NCI-H1048 (cell line): ENCODE measurements at places on chromosomes 6 and 20.

DNA sequence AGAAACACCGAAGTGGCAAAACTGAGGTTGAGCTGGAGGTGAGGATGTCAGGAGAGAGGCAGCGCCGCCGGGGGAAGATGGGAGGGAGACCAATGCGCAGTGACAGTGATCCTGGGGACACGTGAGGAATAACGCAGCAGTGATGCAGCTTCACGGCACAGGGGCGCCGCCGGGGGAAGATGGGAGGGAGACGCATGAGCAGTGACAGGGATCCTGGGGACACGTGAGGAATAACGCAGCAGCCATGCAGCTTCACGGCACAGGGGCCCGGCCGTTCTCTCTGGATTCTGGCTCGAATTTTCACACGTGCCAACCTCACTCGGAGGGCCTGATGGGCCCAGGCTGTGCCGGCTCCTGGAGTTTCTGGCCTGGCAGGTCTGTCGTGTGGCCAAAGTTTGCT is 94.7 kb downstream of the SMOC2 start:
- DNase-seq: no peak

- no peak for DNase-seq
Observed at GRCh38 chr6:152356662-152357061, 280.5 kb downstream of the SYNE1 start.

DNA sequence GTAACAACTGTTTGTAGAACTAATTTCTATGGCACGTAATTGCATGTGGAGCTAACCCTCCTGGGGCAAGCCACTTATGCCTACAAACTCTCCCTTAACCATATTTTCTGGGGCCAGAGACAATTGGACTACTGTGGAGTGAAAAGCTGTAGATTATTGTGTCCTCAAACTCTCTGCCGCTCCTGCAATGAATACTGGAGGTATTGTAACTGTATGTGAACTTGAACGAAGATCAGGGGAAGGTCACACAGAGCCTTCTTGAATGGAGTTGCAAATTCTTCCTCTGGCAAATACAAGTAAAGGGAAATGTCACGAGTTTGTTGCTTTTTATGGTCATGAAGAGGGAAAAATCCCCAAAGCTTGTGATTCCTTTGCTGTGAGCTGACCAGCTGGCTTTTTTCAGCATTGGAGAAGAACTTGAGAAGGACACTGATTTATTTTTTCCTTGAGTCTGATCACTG is 18.2 kb downstream of the AKAP12 start:
- no peak for DNase-seq

DNA sequence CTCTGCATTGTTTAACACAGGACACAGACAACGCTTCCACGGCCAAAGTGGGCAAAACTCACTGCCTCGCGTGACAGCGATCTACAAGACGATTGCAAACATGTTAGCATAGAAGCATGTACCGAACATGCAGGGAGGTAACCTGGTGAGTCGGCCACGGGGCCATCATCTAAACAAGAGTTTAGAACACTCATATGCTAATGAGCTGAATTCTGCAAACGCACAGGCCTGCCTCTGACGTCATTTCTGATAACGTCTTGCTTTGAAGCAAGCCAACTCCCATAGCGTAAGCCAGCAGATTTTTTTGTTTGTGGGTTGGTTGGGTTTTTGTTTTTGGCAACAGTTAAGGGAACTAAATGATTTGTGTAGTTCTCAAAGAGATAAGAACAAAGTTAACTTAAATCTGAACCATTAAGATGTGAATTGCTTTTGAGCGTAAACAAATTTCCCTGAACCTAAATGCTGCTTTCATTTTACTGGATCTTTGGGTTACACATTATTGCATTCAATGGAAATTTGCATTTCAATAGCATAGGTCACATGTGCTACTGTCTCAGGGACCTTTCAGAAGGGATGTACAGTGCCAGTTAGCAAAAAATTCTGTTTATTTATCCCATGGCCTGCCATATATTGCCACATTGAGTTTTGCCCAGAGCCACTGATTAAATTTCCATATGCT is 184.5 kb upstream of the PDE10A start:
- no peak for DNase-seq

- DNase-seq: no peak
Observed at GRCh38 chr6:85065831-85066230, 301.4 kb upstream of the TBX18 start.

DNA sequence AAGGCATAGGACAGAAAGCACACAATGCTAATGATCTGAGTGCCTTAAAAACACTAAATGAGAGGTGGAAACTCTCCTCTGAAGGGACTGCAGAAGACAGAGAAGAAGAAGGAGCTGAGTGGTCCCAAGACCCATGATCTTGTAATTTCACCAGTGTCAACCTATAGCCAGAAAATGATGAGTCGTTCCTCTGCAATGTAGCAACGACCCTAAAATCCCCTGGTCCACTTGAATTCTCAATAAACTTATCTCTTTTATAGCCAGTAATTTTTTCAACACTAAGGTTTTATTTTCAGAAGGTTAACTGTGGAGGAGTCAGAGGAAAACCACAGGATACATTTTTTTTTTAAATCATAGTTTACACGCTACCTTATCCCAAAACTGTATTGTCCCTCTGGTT is 490.6 kb upstream of the MARCKS start:
- no peak for DNase-seq

- no peak for DNase-seq
Observed at GRCh38 chr6:138038142-138038870, 68.9 kb downstream of the PERP start.

DNA sequence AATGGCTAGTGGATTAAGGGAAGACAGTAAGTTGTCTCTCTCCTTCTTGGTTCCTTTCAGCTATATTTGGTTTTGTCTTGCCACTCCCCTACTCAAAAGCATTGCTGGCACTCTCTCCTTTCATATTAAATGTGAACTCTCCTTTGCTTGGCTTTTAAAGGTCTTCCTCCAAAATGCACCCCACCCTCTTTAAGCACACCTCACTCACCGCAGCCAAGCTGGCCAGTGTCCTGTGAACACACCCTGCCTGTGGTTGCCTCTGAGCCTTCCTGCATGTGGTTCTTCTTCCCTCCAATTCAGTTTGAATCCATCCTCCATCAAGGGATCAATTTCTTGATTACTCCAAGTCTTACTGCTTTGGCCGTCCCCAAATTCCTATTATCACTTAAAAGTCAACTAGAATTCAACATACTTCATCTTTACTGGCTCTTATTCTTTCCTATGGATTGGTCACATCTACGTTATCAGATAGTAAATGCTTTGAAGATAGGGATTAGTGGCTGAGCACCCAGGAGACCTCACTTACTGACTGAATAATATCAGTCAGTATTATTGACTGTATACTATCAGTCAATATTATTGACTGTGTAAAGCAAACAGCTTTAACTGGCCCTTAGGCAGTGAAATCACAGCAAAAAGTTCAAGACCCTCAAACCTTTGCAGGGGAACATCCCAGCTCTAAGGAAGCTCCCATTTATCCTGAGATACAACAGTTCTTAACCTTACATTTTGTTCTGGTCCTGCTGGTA is 41.6 kb upstream of the SPDEF start:
- no peak for DNase-seq

GRCh38 chr20:43761386-43762340 is 34.9 kb upstream of the GTSF1L start:
- no peak for DNase-seq

GRCh38 chr6:168641446-168641845 is 200.5 kb downstream of the SMOC2 start:
- no peak for DNase-seq

DNA sequence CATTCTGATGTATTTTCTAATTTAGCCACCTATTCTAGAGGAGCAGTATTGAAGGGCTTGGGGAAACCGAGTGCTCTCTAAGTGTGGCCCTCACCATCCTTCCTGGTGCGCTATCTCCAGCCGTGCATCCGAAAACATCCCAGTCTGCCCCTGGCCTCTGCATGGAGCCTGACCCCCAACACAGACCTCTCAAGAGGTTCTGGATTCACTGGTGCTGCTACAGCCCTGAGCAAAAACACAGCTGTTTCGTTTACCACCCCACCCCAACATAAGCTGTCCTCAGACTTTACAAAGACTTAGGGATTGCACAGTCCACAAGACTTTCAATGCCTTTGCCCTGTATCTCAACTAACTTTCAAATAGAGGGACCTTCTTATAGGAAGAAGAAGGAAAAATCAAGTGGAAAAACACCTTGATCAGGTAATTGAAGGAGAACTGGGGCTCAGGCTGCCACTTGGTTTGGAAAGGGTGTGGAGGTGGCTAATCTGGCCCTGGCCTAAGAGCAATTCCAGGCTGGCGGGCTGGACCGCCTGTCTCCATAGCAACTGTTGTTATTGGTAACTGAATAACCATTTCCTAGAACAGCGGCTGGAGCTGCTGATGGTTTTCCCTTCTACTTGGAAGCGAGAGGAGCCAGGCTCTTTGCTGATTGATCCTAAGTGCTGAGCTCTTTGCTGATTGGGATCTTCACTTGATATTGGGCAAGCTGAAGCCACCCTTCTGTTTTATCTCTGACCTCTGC is 90.2 kb upstream of the TOX2 start:
- no peak for DNase-seq

GRCh38 chr6:143804835-143805239 is 38.3 kb upstream of the LTV1 start:
- DNase-seq: no peak

GRCh38 chr6:131946404-131946991 is 4.7 kb downstream of the CCN2 start:
- DNase-seq: no peak

DNA sequence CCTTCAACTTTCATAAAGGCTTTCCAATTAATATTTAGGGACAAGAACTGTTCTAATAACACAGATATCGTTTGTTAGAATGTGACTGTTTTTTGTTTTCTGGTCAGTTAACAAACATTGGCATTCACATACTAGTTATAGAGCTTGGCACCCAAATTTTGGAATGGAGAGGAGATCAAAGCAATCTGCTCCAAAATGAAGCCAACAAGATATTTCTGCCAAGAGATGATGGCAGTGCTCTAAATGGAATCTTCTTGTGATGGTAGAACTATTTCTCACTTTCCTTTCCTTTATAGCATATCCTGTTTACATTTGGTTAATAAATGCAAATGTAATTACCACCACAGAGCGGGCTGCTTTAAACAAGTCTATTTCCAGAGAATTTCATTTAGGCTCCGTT is 208.3 kb upstream of the RIMS1 start:
- DNase-seq: no peak

DNA sequence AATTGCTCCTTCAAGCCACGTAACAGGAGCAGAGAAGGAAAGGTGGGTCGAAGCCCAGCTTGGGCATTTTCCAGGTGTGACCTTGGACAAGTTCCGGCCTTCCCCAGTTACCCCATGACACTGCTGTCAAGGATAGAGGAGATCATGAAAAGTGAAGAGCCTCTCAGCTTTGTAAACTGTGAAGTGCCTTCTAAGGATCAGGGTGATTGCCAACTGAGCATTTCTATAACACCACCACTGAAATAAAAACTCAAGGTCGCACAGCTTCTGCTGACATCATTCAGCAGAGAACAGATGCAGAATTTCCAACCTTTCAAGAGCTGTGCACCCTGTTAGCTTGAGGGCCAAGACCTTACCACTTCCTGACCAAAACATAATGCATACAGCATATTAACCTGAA is 24.0 kb upstream of the ZMYND8 start:
- DNase-seq: no peak

DNA sequence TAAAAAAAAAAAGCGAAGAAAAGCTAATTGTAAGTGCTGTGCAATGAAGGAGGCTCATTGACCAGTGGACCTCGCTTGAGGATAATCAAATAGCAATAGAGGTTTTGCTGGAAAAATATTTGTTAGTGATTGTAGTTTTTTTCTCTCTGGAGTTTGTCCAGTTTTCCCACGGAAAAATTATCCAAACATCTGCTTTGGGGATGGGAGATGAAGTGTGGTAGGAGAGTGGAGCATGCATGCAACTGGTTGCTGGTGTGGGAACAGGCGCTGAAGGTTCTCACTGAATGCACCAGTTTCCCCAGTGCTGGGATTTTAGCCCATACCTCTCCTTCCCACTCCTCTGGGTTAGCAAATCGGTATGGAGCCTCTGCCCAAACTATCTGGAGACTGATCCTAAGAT is 281.7 kb upstream of the TAB2 start:
- no peak for DNase-seq

DNA sequence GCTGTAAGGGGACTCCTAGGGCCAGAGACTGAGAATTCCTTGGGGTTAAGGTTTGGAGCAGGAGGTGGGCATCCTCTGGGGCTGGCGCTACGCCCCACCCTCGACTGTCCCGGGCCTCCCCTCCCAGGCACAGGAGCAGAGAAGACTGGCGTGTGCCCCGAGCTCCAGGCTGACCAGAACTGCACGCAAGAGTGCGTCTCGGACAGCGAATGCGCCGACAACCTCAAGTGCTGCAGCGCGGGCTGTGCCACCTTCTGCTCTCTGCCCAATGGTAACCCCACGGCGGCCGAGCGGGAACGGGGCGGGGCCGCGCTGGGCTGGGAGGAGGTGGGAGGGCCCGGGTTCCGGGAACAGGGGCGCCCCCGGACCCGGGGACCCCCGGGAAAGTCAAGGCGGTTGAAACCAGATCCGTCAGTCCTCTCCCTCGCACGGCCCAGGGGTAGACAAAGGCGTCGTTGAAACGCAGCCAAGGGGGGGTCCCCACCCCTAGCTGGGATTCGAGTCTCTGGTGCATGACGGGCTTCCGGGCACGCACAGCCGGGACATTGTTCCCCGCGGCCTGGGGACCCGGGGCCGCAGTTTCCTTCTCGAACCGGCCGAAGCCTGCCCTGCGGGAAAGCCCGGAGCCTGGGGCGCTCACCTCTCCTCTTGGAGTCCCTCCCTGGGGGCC is 844 bp downstream of the WFDC2 start:
- no peak for DNase-seq

DNA sequence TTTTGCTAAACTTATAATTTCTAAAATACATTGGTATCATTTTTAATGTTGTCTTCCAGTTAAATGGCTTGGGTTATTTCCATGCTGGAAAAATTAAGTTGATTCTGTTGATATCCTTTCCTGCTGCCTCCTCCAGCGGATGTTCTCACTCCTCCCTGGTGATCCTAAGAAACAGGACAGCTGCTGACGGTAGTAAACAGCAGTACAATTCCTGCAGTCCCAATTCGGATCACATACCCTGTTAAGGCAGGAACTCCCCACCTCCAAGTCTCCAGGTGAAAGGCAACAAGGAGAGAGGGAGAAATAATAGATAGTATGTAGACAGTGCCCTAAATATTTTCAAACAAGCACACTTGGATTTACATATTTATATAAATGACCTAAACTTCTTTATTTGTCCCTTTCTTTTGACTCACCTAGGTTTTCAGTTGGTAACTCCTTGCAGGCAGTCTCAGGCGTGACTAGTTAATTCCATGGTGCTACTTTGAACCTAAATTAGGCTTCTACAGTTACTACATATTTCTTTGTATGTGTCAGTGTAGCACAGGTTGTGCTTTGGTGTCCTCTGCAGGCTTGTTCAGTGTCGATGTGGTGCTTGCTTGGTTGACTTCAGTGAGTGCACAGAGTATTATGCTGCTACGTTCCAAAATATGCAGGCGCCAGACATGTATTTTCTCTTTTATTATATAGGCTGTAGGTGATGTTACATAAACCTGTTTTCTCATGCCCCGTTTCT is 126.0 kb downstream of the ADGRB3 start:
- DNase-seq: no peak

- DNase-seq: no peak
Observed at GRCh38 chr6:55886185-55886836, 10.9 kb upstream of the BMP5 start.

GRCh38 chr20:49766979-49767521 is 45.6 kb upstream of the SLC9A8 start:
- DNase-seq: no peak

GRCh38 chr6:7624796-7625710 is 35.1 kb downstream of the SNRNP48 start:
- no peak for DNase-seq
